H9 (cell line): ENCODE measurements at places on chromosomes 5 and 9.

DNA sequence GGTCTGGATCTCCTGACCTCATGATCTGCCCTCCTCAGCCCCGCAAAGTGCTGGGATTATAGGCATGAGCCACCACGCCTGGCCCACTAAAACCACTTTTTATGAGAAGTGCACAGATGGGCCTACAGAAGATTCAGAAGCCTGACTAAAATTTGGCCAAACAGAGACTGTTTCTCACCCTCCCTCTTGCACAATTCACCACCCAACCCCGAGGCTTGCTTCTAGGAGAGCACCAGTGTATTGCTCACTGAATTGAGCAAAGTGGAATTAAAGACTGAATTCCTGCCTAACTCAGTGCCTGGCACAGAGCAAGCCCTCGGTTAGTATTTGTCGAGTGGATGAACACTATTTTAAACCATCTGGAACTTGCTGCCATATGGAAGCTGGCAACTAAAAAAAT is 3.4 kb upstream of the DCTN4 start:
- DNase-seq = no peak

GRCh38 chr9:111644195-111644772 is 13.2 kb downstream of the DNAJC25 start:
- DNase-seq = no peak

DNA sequence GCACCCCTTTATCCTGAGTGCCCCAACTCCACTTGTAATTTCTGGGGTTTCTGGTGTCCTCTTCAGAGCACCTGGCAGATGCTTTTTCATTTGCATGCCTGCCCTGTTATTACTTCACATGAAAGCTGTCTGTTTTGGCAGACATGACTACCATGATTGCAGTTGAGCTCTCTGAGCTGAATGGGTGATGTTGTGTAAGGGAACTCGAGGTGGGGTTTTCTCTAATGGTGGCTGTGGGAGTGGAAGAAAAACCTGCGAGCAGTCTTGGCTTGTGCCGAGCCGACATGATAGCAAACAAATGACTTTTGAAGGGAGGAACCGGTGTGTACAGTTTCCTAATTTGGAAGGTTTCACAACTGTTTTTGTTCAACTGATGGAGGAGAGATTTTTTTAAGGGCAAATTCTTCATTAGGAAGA is 196.2 kb downstream of the AOPEP start:
- DNase-seq = no peak

DNA sequence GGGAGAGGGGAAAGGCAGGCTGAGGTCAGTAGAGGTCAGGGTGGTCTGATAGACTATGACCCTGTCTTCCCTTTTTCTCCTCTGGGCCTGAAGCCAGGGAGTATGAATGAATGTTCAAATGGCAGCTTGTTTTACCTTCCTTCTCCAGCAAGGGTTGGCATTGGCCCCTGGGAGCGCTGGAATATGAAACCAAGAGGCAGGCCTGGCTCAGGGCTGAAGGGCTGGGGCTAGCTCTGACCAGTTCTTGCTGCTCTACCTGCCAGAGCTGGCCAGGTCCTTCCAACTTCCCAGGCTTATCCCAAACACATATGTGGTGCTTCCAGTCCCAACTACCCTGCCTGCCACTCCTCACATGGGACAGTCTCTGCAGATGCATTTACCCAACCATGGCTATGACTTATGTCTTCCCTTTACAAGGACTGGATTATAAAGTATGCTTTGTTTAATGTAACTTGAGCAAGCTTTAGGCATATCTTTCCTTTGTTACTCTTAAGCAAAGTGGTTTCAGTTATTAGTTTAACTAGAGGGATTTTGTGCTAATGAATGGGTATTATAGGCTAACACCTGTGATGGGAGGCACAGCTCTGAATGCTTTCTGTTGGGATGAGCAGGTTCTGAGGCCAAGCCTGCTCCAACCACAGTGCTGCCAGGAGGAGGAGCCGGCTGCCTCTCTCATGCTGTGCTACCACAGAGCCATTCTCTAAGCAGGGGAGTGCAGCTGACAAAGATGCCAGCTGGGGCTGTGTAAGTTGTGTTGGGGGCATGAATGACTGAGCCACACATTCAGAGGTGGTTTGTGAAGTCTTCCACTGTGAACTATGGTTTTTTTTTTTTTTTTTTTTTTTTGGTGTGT is 6.1 kb downstream of the CCNI2 start:
- peak; percentile 48 for DNase-seq

GRCh38 chr5:1734908-1735289 is 64.7 kb downstream of the MRPL36 start:
- DNase-seq = peak; percentile 24

GRCh38 chr5:589588-589987 is 22.6 kb upstream of the CEP72 start:
- DNase-seq = no peak

DNA sequence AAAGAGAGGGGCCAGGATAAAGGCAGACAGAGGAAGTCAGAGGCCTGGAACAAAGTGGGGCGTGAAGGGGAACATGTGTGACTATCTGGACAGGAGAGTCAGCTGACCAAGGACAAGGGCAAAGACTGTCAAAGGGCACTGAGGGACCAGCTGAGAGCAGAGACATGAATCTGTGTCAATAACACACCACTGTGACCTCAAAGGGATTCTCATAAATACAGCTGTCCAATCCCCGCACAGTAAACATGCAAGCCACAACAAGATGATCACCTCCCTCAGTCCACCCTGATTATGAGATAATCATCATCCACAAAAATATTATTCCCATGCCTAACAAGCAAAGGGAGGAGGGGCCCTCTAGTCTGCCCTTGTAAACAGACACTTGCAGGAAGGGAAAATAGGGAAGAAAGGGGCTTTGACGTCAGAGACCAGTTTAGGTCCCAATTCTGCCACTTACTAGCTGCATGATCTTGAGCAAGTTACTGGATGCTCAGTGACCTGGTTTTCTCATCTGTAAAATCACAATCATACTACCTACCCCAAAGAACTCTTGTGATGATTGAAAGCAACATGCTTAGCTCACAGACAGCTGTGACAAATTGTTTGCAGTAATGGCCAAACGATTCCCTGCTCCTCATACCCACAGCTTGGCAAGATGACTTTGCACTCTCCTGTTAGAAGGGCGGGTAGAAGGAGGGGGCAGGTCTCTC is 41.8 kb downstream of the RAPGEF1 start:
- DNase-seq = no peak

GRCh38 chr5:135319458-135319857 is 79.6 kb downstream of the MACROH2A1 start:
- peak; percentile 6 for DNase-seq

- DNase-seq = no peak
Measured at GRCh38 chr5:173454361-173454735, 126.1 kb upstream of the STC2 start.

DNA sequence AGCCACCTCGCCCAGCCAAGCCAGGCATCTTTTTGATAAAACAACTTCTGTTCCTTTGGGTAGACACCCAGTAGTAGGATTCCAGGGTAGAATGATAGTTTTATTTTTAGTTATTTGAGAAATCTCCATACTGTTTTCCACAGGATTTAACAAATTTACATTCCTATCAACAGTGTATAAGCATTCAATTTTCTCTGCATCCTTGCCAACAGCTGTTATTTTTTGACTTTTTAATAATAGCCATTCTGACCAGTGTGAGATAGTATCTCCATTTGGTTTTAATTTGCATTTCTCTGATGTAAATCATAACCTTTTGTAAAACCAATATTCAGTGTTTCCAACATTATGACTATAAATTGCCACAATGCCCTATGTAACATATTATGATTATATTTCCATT is 28.2 kb upstream of the CCNB1 start:
- DNase-seq = no peak

- DNase-seq = no peak
Measured at GRCh38 chr5:80895523-80895922, 64.6 kb upstream of the RASGRF2 start.

DNA sequence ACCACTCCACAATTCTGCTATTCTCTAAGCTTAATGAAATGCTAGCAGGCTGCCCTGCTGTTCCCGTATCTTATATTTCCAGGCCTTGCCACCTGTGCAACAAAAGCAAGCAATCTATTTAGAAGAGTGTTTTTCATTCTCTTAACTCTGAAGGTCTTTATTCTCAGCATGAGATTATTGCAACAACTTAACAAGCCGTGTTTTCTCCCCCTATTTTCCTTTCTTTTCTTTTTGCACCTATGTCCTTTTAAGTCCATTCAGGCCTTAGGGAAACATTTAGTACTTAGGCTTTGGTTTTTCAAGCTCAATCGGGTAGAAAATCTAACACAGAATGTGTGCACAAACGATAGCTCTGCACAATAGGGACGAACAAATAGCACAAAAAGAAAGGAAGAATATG is 89.6 kb upstream of the DMRTA1 start:
- DNase-seq = no peak

DNA sequence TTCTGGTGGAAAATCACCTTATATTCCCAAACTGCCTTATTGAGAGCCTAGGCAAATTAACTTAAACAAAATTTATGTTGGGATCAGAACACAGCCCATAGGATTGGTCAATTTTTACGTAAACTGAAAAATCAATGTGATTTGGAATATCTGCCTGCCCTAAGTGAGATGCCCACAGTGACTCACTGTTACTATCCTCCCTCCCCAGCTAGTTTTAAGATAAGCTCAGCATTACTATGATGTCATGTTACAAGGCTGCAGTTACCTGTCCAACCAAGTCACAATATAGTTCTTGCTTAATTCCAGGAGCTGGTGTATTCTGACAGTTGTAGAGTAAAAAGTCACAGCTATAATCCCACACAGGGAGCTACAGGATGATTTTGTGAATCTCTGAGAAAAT is 23.1 kb downstream of the SKP1 start:
- no peak for DNase-seq

- no peak for DNase-seq
Measured at GRCh38 chr9:13932528-13933267, 381.2 kb downstream of the NFIB start.

DNA sequence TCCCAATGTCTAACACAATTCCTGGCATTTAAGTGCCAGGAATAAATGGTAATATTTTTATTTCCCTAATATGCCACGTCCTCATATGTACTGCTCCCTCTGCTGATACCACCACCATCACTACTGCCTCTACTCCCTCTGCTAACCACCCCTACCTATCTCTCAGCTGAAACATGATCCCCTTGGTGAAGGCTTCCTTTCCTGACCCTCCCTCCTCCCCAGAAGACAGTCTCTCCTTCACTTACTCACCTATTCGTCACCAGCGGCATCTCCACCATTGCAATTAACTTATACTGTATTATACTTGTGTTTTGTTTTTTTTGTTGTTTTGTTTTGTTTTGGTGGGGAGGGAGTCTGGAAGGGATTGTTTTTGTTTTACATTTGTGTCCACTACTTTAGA is 4.8 kb downstream of the DENND1A start:
- peak; percentile 56 for DNase-seq

GRCh38 chr5:73118391-73118973 is 1.9 kb upstream of the TMEM171 start:
- no peak for DNase-seq

DNA sequence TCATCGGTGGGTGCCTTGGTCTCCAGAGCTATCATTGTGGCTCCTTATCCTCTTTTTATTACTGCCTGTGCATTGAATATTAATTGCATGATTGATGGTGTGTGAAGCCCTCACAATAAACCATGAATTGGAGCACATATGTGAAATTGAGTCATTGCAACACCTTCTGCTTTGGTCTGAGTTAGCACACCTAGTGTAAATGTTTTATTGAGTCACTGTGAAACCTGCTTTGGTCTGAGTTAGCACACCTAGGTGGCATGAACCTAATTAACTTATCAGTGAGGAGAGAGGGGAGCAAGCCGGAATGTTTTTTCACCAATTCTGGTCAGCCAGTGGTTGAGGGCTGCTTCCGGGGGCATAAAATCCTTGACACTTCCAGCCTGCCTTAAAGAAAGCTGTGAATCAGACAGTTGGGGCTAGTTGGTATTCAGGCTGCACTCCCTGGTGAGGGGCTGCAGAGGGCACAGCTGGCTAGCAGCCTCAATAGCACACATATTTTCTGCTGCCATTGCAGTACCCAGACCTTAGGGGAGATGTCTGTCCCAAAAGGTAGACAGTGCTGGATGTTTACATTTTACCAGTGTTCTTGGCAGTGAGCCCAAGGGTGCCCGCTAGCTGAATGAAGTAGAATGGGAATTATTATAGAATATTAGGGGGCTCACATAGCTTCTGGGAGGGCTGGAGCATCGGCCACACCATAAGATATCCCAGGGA is 76.5 kb upstream of the GOLM1 start:
- DNase-seq = no peak

DNA sequence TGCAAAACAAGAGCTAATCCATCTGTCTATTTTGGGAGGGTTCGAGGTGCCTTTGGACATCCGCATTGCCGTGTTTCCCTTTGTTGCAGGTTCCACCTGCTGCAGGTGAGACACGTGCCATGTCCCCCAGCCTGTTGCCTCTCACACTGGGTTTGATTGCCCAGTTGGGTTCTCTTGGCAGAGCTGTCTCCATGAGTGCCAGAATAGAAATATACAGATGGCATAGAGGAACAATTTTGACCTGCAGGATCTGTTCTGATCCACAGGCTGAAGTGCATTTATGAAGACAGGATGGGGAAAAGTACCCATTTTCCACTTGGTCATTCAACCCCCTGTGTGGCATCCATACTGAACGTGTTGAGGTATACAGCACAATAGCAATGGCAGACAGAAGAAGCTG is 178.1 kb downstream of the SGCD start:
- no peak for DNase-seq

- DNase-seq = no peak
Measured at GRCh38 chr5:38060354-38060753, 198.0 kb upstream of the EGFLAM start.

GRCh38 chr5:90854169-90854568 is 295.6 kb downstream of the ADGRV1 start:
- DNase-seq = no peak

DNA sequence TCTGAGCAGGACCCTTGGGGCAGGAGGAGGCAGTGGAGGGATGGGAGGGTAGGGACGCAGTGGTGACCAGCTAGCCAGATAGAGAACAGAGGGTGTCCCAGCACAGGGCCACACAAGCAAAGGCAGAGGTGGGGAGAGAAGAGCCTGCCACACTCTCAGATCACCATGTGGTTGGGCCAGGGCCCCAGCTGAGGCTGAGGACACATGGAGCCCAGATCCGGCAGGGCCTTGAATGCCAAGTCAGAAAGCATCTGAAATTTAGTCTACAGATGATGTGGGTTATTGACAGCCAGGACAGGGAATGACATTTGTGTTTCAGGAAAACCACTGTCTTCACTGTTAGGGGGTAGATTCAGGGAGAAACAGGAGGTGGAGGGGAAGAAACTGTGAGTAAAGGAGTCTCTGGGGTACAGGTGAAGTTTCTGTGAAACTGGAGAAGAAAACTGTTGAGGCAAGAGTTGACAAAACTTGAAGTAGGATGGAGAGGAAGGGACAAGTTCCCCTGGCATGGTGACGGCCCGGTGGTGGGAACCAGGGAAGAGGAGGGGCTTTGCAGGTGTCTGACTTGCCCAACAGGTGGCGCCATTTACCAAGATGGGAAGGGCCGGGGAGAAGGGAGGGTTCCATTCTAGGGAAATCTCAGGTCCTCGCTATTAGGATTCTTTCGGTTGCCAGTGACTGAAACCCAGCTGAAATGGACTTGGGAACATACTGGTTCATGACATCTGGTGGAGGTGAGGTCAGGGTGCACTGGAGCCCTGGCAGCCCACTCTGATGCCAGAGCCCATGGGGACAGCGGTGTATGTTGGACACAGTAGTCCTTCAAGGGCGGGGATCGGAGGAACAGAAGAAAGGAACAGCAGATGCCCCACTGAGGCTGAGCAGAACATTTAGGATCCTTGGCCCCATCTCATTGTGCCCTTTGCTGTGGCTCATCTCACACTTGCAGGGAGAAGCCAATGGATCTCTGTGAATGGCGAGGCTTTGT is 100.1 kb downstream of the KCNIP1 start:
- peak; percentile 79 for DNase-seq
